Gastrocnemius medialis (tissue), 4 donors: ENCODE measurements at places on chromosomes 4 and X. TPM values are rescaled to one million over a fixed set of nuclear protein-coding genes. Genes with fewer than 3 reads are reported as not detected.

GRCh38 chrX:154452823-154453222, 5.3 kb upstream of the PLXNA3 start:
- no peaks in the 10 kb centered on the region for H3K27me3 ChIP-seq
- H3K27ac ChIP-seq: no peak overlapping the region
- H3K36me3 ChIP-seq: no peaks in the 10 kb centered on the region
- no peaks in the 10 kb centered on the region for H3K4me1 ChIP-seq

DNA sequence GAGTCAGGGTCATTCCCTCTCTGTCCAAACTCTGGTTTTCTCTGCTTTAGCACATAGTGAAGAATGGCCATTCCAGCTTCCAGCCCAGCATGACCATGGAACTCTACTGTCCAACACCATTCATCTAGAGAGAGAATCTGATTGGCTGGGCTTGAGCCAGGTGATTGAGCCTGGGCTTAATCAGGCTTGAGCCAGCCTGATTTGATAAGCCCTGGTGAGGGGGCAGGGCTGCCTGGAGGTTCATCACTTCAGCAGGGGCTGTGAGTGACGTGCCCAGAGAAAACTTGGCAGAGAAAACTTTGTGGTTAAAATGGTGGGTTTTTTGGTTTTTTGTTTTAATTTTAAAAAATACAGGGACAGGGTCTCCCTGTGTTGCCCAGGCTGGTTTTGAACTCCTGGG, 62.5 kb downstream of the KIAA0232 start:
- no peak overlapping the region for H3K4me3 ChIP-seq
- peak overlapping the region; percentile 71 for H3K27ac ChIP-seq
- H3K36me3 ChIP-seq: no peaks in the 10 kb centered on the region
- H3K4me1 ChIP-seq: peaks cover 50% of the 10 kb centered on the region
- no peak for DNase-seq
- H3K27me3 ChIP-seq: no peaks in the 10 kb centered on the region

GRCh38 chr4:40373636-40374035, 38.5 kb downstream of the CHRNA9 start:
- no peak overlapping the region for H3K4me3 ChIP-seq
- DNase-seq: no peak
- no peaks in the 10 kb centered on the region for H3K36me3 ChIP-seq
- H3K4me1 ChIP-seq: no peaks in the 10 kb centered on the region
- no peaks in the 10 kb centered on the region for H3K27me3 ChIP-seq

GRCh38 chr4:1901127-1901526, 29.9 kb downstream of the NSD2 start:
- H3K36me3 ChIP-seq: no peaks in the 10 kb centered on the region
- H3K4me3 ChIP-seq: no peak overlapping the region
- no peak overlapping the region for H3K27ac ChIP-seq
- H3K27me3 ChIP-seq: no peaks in the 10 kb centered on the region

PSAPL1 gene
- total RNA-seq: not detected

AADAT gene
- 0.92 TPM for total RNA-seq

CNGA1 gene
- 0.32 TPM for total RNA-seq

EDA2R gene
- not detected for total RNA-seq

SPARCL1 gene
- 245 TPM for total RNA-seq

IL13RA2 gene
- 0.31 TPM for total RNA-seq

SHISA3 gene
- 0.31 TPM for total RNA-seq
